ENCODE measurements at places on chromosomes 12 and 14. TPM values are rescaled to one million over a fixed set of nuclear protein-coding genes. Genes with fewer than 3 reads are reported as not detected.

Gene GPD1
- 0.11 TPM for total RNA-seq

DNA sequence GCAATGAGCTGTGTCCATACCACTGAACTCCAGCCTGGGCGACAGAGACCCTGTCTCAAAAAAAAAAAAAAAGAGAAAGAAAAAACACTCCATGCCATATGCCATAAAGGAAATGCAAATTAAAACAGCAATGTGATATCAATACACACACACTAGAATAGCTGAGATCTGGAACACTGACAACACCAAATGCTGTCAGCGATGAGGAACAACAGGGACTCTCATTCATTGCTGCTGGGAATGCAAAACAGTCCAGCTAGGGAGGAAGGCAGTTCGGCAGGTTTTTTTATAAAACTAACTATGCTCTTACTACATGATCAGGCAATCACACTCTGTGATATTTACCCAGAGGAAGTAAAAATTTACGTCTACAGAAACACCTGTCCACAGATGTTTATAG is 3.4 kb upstream of the ABCB9 start:
- peaks cover 13% of the 10 kb centered on the region for H3K4me1 ChIP-seq
- no peaks in the 10 kb centered on the region for H3K36me3 ChIP-seq
- no peak overlapping the region for H3K27ac ChIP-seq

DNA sequence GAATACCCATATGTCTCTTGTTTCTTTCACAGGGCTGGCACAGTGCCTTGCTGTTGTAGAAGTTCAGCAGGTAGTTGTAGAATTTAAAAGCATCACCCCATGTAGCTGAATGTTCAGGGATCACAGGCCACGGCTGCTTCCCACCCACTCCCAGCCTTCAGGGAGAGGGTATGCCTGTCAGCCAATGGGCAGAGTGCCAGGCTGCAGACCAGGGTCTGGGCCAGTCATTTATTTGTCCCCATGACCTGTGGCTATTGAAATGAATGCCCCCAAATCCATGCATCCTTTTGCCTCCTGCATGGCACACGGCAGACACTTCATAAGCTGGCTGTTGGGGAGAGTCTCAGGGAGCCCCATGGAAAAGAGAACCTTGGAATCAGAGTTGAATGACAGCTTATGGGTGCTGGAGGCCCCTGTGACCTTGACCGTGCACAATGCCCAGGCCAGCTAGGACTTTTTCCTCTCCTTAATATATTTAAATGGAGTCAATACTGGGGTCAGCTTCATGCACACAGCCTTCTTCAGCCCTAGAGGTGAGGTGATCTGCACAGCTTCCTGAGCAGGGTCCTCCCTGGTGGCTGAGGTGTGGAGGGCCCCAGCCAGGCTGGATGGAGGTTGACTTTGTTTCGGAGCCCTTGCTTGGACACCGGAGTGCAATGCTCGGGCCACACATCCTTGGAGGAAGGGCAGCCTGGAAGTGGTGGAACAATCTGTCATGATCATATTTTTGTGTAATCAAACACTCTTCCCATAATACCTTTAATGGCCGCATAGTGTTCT is 45.3 kb downstream of the PRMT8 start:
- no peak overlapping the region for H3K4me3 ChIP-seq
- no peaks in the 10 kb centered on the region for H3K4me1 ChIP-seq
- no peak overlapping the region for H3K27ac ChIP-seq
- H3K27me3 ChIP-seq: peaks cover 9% of the 10 kb centered on the region

DNA sequence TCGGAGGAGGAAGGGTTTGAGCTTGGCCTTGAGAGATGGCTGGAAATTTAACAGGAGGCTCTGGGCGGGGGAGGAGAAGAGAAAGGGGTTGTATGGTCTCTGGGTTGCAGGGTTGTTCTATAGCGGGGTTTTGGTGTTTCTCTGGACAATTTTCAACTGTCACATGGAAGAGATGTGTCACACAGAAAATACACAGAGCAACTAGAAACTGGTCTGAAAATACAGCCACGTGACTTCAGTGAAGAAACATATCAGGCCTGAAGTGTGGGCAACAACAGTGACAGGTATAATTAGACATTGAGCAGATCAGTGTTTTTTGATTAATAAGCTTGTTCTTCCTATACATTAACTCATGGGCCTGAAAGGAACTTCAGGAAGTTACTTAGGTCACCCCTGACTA is 205.3 kb upstream of the HMGA2 start:
- H3K36me3 ChIP-seq: no peaks in the 10 kb centered on the region
- no peak for DNase-seq
- peaks cover 5% of the 10 kb centered on the region for H3K4me1 ChIP-seq
- H3K27me3 ChIP-seq: no peaks in the 10 kb centered on the region
- no peak overlapping the region for H3K27ac ChIP-seq

DNA sequence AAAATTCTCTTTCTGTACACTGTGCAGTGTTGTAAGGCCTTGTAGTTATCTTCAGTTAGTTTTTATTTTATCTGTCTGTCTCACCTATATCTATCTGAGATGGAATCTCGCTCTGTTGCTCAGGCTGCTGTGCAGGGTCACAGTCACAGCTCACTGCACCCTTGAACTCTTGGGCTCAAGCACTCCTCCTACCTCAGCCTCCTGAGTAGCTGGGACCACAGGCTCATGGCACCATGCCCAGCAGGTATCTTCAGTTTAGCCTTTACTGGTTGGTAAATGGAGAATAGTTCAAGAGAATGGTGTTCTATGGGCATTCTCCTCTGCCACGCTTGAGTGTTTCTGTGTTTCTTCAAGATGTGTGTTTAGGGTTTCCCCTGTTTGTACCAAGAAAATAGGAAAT is 13.6 kb downstream of the TULP3 start:
- no peak for DNase-seq
- H3K4me3 ChIP-seq: no peak overlapping the region
- no peaks in the 10 kb centered on the region for H3K4me1 ChIP-seq
- H3K27me3 ChIP-seq: no peaks in the 10 kb centered on the region

- peaks cover 2% of the 10 kb centered on the region for H3K4me1 ChIP-seq
- H3K36me3 ChIP-seq: no peaks in the 10 kb centered on the region
- no peaks in the 10 kb centered on the region for H3K27me3 ChIP-seq
- H3K27ac ChIP-seq: no peak overlapping the region
- no peak overlapping the region for H3K4me3 ChIP-seq
- DNase-seq: no peak
These were observed 79.8 kb downstream of the TTC8 start for GRCh38 chr14:88904206-88904647.

- no peaks in the 10 kb centered on the region for H3K27me3 ChIP-seq
- no peaks in the 10 kb centered on the region for H3K36me3 ChIP-seq
- no peak overlapping the region for H3K4me3 ChIP-seq
These were observed 7.4 kb downstream of the CLEC14A start for GRCh38 chr14:38248321-38249028.

Gene ZDHHC22
- total RNA-seq: 0.15 TPM

GRCh38 chr14:105480199-105480746 is 5.7 kb downstream of the CRIP2 start:
- H3K4me3 ChIP-seq: no peak overlapping the region
- peak overlapping the region; percentile 100 for H3K27ac ChIP-seq
- peaks cover 55% of the 10 kb centered on the region for H3K4me1 ChIP-seq
- H3K36me3 ChIP-seq: no peaks in the 10 kb centered on the region
- no peaks in the 10 kb centered on the region for H3K27me3 ChIP-seq

- H3K4me1 ChIP-seq: no peaks in the 10 kb centered on the region
- no peaks in the 10 kb centered on the region for H3K27me3 ChIP-seq
- no peak overlapping the region for H3K27ac ChIP-seq
- peaks cover 5% of the 10 kb centered on the region for H3K36me3 ChIP-seq
These were observed 11.0 kb downstream of the ORAI1 start for GRCh38 chr12:121637231-121637914.

DNA sequence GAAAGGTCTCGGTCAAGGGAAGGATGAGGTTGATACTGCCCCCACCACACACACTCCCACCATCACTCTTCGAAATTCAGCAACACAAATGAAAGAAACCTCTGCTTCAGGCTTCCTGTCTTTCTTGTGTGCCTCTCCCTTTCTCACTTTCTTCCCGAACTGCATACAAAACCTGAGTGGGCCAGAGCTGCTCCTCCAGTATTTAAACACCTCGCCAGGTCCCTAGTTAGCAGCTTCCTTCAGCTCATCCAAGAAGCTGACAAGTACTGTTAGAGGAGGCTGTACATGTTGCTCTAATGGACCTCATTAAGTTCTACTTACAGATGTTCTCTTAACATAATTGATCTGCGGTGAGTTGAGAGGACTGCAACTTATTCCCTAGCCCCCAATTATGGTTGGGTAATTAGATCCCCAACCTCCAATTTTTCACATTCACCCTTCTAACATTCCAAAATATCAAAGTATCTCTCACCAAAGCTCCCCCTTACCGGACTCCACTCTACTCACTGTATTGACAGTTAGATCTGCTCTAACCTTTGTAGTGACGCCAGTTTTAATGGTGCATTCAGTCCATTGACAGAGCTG is 4.1 kb upstream of the LMO3 start:
- no peak overlapping the region for H3K27ac ChIP-seq
- H3K4me1 ChIP-seq: peaks cover 8% of the 10 kb centered on the region
- H3K27me3 ChIP-seq: no peaks in the 10 kb centered on the region
- no peak overlapping the region for H3K4me3 ChIP-seq
- no peak for DNase-seq

DNA sequence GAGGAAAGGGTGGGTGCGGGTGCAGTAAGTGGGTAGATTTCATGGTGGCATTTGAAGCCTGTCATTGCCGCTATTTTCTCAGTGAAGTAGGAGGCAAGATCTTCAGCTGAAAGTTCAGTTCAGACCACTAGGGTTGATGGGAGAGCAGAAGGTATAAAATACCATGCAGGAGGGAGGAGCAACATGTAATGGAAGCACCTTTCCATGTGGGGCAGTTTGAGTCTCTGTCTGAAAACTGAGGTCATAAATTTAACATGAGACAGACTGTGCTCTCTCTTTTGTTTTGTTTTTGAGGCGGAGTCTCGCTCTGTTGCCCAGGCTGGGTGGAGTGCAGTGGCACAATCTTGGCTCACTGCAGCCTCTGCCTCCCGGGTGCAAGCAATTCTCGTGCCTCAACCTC is 22.7 kb downstream of the LRRC74A start:
- no peak overlapping the region for H3K4me3 ChIP-seq
- H3K27me3 ChIP-seq: no peaks in the 10 kb centered on the region
- no peaks in the 10 kb centered on the region for H3K36me3 ChIP-seq
- H3K27ac ChIP-seq: no peak overlapping the region

- no peak for DNase-seq
- H3K4me1 ChIP-seq: no peaks in the 10 kb centered on the region
- H3K27ac ChIP-seq: no peak overlapping the region
These were observed 75.5 kb downstream of the TBX3 start for GRCh38 chr12:114608509-114608908.

DNA sequence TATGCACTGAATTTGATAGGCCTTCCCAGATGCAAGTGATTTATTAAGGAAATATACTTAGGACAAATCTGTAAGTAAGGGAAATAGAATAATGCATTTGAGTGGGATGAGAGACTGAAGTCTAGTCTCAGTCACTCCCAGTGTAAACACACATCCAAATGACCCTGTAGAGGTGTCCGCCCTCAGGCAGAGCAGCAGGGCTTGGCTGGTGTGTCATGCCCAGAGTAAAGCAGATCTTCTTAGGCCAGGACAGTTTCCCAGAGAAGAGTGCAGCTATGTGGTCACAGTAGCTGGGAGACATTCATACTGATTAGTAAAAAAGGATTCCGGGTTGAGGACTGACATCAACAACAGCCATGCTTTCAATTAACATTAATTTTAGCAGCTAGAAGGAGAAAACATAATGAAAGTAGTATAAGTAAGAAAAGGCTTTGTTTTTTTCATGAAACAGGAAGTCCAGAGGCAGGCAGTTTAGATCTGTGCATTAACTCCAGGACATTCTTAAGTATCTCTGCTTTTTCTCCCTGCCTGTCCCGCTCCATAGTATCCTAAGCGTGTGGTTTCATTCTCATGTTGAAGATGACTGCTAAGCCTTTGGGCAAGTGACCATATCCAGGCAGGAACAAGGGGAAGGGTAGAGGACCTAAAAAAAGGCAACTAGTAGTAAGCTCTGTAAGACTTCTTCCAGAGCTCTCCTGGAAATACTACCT is 35.7 kb downstream of the CNTN1 start:
- peaks cover 5% of the 10 kb centered on the region for H3K27me3 ChIP-seq
- no peak for DNase-seq
- H3K4me1 ChIP-seq: no peaks in the 10 kb centered on the region

DNA sequence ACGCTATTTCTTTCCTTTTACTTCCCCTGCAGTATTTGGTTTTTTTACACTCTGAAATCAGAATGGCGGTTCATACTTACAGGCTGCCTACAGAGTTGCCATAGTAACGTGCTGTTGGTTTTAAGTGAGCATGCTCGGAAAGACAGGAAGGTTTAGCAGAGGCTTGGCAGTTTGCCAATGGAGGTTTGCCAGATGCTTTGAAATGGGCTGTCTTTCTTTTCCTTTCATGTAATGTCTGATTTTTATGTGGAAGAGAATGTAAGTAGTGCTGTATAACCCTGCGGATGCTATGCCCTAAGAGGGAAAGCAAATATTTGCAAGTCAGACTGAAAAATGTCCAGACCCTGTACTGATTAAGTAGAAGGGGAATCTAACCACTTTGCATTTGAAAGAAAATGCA is 32.8 kb downstream of the ARID4A start:
- no peak overlapping the region for H3K4me3 ChIP-seq
- H3K4me1 ChIP-seq: peaks cover 6% of the 10 kb centered on the region
- no peak overlapping the region for H3K27ac ChIP-seq
- H3K36me3 ChIP-seq: peaks cover 41% of the 10 kb centered on the region

DNA sequence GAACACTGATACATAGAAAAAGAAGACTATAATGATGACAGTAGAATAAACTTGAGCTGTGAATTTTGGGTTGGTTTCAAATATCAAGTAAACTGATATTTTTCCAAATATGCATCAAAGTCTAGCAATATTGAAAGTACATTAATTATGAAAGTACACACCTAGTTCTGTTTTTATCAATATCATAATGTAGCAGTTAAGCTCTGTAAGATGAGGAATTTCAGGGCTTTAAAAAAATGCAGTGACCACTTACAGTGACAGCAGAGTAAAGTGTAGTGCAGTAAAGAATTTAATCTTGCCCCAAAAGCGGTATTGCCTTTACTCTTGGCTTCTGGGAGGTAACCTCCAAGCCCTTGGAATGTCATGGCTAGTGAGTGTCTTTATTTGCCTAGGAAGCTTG is 102.9 kb upstream of the ABCD2 start:
- peaks cover 7% of the 10 kb centered on the region for H3K4me1 ChIP-seq
- H3K27me3 ChIP-seq: peaks cover 24% of the 10 kb centered on the region
- H3K4me3 ChIP-seq: no peak overlapping the region
- H3K27ac ChIP-seq: no peak overlapping the region

DNA sequence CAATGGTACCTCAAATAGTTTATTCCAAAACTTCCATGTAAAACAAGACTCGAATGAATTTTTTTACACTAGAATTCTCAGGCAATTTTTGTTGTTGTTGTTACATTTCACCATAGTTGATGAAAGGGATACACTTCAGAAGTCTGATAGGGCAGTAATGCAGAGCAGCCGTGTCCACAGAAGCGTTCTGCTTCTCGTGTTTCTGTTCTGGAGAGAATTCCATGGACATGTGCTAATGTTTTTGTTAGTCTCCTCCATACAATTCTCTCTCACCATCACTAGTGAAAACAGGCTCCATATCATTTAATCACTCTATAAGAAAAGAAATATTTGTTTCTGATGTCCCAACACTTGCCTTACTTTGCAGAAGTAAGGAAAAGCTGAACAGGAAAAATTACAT is 606.1 kb downstream of the SLC16A7 start:
- H3K4me1 ChIP-seq: peaks cover 19% of the 10 kb centered on the region
- no peaks in the 10 kb centered on the region for H3K27me3 ChIP-seq
- no peak for DNase-seq
- H3K36me3 ChIP-seq: no peaks in the 10 kb centered on the region
- H3K4me3 ChIP-seq: no peak overlapping the region
- H3K27ac ChIP-seq: no peak overlapping the region

GRCh38 chr14:93712079-93712837 is 76.0 kb downstream of the PRIMA1 start:
- peaks cover 49% of the 10 kb centered on the region for H3K27me3 ChIP-seq
- DNase-seq: no peak

- H3K4me1 ChIP-seq: 0 out of 2 replicates have a peak, but pooled peaks cover 5% of the 10 kb centered on the region
- H3K36me3 ChIP-seq: peaks cover 47% of the 10 kb centered on the region
- no peaks in the 10 kb centered on the region for H3K27me3 ChIP-seq
These were observed 40.3 kb downstream of the BRAP start for GRCh38 chr12:111645433-111645832.

Measured in PC-3 (cell line).